ENCODE measurements at places on chromosomes 3 and 15.

- DNase-seq, result no peak
Observed at GRCh38 chr3:81891055-81891895, 129.8 kb upstream of the GBE1 start.

DNA sequence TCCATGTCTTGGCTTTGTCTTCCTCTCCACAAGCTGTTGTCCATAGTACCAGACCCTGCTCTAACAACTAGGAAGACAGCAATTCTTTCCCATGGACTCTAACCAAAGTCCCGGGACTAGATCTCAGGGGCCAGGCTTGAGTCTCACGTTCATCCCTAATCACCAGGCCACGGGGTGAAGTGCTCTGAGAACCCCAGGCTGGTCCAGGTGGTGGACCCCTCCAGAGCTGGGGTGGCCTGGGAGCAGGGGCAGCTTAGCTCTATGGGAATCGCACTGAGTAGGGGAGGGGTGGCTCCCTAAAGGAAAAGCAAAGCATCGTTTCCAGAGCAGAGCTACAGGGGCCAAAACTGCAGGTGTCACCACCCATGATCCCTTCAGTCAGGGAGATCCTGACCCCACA, 150.9 kb downstream of the TPRA1 start:
- DNase-seq, result no peak

DNA sequence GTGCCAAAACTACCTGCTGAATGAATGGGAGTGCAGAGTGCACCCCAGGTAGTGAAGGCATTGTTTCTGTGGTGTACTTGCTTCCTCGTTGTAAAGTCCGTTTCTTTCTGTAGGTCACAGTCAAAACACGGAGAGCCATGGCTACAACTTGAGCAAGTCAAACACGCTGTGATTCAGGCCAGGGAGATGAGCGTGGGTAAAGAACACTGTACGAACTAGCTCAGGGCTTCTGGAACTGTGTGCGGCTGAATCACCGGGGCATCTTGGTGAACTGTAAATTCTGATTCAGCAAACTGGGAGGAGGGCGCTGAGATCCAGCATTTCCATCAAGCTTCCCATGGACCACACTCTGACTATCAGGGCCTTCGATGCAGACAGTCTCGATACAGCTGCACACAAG, 5.0 kb upstream of the TNK2 start:
- no peak for DNase-seq

- no peak for DNase-seq
Observed at GRCh38 chr3:33001889-33002288, 50.4 kb downstream of the CCR4 start.

- no peak for DNase-seq
Observed at GRCh38 chr15:34362047-34362773, 4.8 kb downstream of the LPCAT4 start.
